Activated CD4-positive, alpha-beta T cell treated with anti-CD3 and anti-CD28 coated beads for 4 hours (primary cell): ENCODE measurements at places on chromosomes 5 and 9.

DNA sequence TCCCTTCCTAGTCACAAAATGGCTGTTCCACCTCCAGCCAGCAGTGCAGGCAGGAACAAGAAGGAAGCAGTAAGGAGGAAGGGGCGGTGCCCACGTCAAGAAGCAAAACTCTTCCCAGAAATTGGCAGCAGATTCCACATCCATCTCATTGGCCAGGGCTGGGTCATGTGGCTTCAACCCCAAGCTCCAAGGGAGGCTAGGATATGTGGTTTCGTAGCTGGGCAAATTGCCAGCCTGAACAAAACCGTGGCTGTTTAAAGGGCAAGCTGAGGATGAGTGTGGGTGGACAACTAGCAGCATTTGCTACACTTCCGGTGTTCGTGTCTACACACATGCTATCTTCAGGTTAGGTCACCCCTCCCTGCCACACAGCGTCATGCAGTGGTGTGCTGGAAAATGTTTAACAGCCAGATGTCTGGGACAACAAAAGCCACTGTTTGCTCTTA is 92.1 kb upstream of the MAP1B start:
- DNase-seq, result no peak

DNA sequence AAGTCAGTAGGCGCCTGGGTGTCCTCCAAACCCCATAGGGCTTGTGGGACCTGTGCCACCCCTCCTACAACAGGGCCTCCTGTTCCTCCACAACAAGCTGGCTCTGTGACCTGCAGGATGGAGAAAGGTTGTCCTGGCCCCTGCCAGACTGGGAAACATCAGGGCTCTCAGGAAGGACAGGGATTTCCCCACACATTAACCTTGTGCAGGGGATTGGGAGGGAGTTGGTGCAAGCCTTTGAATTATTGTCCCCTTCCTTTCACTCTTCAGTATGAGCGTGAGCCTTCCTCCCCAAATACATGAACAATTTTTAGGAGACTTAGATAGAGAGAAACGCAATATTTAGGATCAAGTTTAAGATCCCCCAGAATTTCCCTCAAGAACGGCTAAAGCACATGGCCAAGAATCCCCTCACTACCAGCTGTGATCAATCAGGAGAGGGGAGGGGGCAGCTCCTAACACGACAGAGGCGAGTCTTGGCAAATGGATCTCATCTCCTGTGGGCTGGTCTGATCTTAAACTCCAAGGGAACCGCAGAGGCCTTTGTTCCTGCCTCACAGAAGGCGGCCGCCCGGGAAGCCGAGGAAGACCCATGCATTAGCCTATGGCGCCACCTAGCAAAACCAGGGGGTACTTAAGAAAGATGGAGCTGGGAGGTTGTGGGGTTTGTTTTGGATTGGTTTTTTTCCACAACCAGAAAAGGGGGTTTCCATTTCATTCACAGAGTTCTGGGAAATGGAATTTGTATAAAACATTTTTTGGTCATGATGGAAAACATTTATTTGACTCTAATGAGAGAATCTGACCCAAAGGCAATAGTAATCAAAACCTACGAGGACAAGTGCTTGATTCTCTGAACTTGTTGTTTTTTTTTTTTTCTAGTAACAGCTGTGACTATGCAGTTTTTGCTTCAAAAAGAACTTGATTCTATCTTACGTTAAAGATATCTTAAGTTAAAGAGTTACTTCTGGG is 36.1 kb upstream of the OSMR start:
- peak; percentile 23 for DNase-seq

DNA sequence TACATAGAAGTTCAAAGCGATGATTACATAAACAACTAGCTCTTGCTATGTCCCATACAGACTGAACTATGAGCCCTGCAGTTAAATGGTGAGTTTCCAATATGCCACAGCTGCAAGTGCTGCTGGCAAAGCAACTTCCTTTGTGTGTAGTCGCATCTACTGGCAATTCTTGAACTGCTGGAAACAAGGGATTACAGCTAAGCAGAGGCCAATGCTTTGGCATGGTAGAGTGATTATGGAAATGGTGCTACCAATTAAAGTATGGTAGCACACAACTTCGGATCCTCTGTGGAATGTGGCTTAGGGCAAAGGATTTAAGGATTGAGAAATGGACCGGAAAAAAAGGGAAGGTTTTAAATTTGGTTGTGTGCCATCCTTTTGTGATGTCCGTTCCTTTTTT is 856.6 kb downstream of the MAT2B start:
- no peak for DNase-seq

DNA sequence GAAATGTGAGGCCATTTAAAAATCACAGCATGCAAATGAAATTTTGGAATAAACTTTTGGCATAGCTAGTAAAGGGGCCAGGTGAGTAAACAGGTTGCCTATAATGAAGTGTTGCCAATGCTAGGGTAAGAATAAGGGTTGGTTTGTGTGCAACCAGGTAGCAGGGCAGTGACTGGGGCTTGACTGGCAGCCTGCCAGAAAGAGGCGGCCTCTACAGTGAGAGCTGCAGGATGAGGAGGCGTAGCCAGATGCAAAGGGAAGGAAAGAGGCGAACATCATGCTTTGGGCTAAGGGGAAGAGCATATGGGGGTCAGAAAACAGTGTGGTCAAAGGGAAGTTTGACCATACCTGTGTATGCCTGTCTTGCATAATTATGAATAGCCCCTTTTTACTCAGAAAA is 70.6 kb downstream of the MAST4 start:
- no peak for DNase-seq

- DNase-seq, result no peak
Observed at GRCh38 chr9:132410642-132411041, 631 bp downstream of the CFAP77 start.

GRCh38 chr5:78821536-78822021 is 163.5 kb downstream of the ARSB start:
- DNase-seq, result no peak

GRCh38 chr9:79757881-79758669 is 186.3 kb downstream of the TLE4 start:
- DNase-seq, result no peak

GRCh38 chr5:174617910-174618309 is 106.5 kb upstream of the MSX2 start:
- DNase-seq, result no peak

DNA sequence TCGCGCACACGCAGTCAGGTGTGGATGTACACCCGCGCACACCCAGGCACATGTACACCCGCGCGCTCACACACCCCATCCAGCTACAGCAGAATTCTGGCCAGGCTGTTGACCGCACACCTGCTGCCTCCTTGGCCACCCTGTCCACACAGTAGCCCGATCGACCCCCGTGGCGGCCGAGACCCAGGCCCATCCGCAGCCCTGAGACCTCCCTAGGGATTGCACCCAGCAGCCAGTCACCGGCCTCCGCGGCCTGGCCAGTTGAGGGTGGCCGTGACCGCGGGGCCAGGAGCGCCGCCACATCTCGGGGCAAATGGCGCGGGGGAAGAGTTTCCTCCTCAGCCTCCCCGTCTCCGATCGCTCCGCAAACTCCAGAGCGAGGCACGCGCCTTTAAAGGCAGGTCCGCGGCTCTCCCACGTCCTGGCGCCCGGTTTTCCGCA is 774 bp upstream of the ADAMTS16 start:
- no peak for DNase-seq

DNA sequence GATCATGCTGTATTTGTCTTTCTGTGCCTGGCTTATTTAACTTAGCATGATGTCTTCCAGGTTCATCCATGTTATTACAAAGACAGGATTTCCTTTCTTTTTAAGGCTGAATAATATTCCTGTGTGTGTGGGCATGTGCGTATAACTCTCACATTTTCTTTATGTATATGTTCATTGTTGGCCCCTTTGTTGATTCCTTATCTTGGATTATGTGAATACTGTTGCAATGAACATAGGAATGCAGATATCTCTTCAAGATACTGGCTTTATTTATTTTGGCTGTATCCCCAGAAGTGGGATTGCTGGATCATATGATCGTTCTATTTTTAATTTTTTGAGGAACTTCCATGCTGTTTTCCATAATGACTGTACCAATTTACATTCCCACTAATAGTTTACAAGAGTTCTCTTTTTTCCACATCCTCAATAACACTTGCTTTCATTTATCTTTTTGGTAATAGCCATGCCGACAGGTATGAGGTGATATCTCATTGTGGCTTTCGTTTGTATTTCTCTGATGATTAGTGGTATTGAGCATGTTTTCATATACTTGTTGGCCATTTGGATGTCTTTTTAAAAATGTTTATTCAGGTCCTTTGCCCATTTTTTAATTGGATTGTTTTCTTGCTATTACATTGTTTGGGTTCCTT is 38.0 kb downstream of the CREBRF start:
- DNase-seq, result no peak

DNA sequence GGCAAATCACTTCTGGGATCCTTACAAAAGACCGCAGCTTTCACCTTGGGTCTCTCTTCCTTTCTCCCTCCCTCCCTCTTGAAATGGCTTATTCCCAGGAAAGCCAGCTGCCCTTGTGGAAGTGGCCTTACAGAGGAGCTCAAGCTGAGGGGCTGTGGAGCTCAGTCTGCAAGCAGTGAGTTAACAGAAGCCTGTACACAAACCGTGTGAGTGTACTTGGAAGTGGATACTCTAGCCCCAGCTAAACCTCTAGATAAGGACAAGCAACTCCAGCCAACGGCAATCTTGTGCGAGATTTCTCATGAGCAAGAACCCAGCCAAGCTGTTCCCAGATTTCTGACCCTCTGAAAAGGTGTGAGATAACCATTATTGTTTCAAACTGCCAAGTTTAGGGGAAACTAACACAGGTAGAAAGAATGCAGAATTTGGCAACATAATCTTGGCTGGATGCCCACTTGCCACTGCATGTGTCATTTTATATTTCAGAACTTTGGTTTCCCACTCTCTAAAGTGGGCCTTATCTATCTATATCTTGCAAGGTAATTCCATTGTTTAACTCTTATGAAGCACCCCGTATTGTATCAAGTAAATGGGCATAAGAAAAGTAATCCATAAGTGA is 85.6 kb downstream of the CDH18 start:
- DNase-seq, result no peak

DNA sequence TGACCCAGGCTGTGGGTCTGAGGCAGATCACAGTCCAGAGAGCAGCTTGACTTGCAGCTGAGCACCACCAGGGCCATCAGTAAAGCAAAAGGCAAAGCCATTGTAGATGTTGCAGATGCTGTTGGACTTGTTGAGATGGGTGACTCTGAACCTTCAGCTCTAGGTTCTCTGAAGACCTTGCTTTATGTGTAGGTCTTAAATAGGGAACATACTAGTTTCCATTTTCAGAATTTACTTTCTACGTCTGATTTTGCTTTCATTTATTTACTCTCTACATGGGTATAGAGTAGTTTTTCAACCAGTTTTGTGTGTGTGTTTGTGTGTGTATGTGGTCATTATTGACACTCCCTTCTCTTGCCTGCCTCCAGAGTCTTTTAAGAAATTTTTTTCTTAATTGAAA is at the start of gene IFNA6:
TSS of gene IFNA6 (minus strand) at position 101 of the 400 bp plus-strand sequence. CDS start at position 101, 0 bp downstream.
- DNase-seq, result no peak

GRCh38 chr5:34833976-34834793 is 4.8 kb upstream of the TTC23L start:
- DNase-seq, result no peak

DNA sequence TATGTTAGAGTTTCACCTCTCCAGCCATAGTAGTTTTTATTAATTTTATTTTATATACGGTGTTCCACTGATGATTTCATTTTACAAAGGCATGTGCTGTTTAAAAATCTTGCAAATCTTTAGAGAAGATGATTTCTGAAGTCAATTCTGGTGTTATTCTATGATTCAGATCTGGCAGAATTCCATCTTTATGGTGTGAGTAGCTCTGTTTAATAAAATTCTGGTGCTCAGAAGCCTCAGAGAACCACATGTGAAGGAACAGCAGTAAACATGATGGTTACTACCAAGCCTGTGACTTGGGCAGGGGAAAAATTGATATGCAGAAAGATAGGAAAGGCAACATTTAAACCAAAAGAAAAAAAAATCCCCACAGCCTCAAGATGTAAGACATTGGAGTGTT is 299.7 kb downstream of the NPR3 start:
- no peak for DNase-seq

- DNase-seq, result no peak
Observed at GRCh38 chr9:86685556-86685955, 261.8 kb downstream of the GAS1 start.

DNA sequence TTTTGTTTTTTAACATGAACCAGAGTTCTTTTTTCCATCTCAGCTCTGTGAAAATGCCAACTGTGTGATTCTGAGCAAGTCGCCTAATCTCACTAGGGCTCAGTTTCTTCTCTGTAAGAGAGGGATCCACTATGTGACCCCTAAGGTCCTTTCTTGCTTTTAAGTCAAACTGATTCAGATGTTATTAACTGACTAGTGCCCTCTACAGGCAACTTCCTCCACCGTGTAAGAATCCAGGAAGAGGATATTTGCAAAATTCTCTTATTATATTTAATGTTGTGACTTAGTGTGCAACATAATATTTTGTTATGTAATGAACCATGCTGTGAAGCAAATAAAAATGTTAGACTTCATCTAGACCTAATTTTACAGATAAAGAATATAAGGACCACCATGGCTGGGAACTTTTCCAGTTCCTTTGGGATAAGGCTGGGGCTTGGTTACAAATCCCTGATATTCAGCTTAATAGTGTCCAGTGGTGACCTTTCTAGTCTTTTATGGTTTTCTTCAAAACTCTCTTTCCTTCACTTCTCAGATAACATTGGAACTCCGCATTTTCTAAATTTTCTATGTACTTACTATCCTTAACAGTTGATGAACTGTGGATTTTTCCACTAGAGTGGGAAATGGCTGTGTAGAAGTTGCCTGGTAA is 244.7 kb downstream of the PIK3R1 start:
- peak; percentile 45 for DNase-seq

- peak; percentile 41 for DNase-seq
Observed at GRCh38 chr5:141681695-141682641, at the start of gene ARAP3. Gene ARAP3 (minus strand): TSS chr5:141682230. CDS start chr5:141680486, 1,744 bp downstream.

- DNase-seq, result no peak
Observed at GRCh38 chr5:166004006-166004405, 2287.4 kb upstream of the WWC1 start.

GRCh38 chr5:14280294-14280854 is 137.2 kb downstream of the TRIO start:
- no peak for DNase-seq

- DNase-seq, result no peak
Observed at GRCh38 chr9:101311758-101312420, 72.9 kb downstream of the BAAT start.

DNA sequence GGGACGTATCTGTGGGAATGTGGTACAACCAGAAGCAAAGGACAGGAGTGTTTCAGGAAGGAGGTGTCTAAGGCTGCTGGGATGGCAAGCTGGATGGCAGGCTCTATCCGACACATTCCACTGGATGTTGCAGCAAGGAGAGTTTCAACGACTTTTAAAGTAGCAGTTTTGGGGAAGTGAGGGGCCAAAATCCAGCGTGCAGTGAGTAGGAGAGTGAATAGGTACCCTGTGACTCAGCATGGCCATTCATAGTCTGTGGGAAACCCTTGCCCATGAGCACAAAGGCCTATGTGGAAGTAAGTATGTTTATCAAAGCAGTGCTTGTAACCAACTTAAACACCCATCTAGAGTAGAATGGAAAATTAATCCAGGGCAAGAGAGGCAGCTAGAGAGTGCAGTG is 664.7 kb downstream of the ACTL7B start:
- DNase-seq, result no peak

GRCh38 chr5:31786090-31786631 is 147.2 kb downstream of the PDZD2 start:
- no peak for DNase-seq
